Activated CD4-positive, alpha-beta T cell treated with anti-CD3 and anti-CD28 coated beads for 36 hours (primary cell): ENCODE measurements at places on chromosomes 4 and X. TPM values are rescaled to one million over a fixed set of nuclear protein-coding genes. Genes with fewer than 3 reads are reported as not detected.

DNA sequence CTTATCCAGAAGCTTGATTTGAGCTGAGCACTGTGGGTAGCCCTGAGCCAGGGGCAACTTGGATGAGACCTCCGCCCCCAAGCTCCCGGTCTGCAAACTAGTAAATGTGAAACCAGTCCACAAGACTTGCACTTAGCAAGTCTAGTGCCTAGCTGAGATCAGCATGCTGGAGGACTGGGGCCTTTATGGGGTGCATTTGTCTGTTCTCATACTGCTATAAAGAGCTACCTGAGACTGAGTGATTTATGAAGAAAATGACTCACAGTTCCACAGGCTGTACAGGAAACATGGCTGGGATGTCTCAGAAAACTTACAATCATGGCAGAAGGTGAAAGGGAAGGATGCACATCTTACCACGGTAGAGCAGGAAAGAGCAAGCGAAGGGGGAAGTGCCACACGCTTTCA, 42.1 kb upstream of the HOPX start:
- no peaks in the 10 kb centered on the region for H3K36me3 ChIP-seq
- peak; percentile 80 for DNase-seq
- H3K4me3 ChIP-seq: peak overlapping the region; percentile 4
- H3K27ac ChIP-seq: peak overlapping the region; percentile 87
- H3K4me1 ChIP-seq: peaks cover 23% of the 10 kb centered on the region

The COL4A6 gene
- total RNA-seq: not detected

GRCh38 chr4:109406337-109406931, 27.2 kb upstream of the SEC24B start:
- H3K4me1 ChIP-seq: no peaks in the 10 kb centered on the region
- peaks cover 6% of the 10 kb centered on the region for H3K27me3 ChIP-seq
- H3K27ac ChIP-seq: no peak overlapping the region

GRCh38 chrX:1596676-1597344, 5.4 kb downstream of the AKAP17A start:
- H3K27ac ChIP-seq: no peak overlapping the region
- no peak for DNase-seq
- no peak overlapping the region for H3K4me3 ChIP-seq
- no peaks in the 10 kb centered on the region for H3K27me3 ChIP-seq

- H3K4me3 ChIP-seq: no peak overlapping the region
- no peaks in the 10 kb centered on the region for H3K36me3 ChIP-seq
- H3K27me3 ChIP-seq: peaks cover 3% of the 10 kb centered on the region
- H3K27ac ChIP-seq: no peak overlapping the region
- no peaks in the 10 kb centered on the region for H3K4me1 ChIP-seq
These were observed 82.8 kb downstream of the CPZ start for GRCh38 chr4:8675383-8675782.

GRCh38 chr4:149638073-149638472, 177.6 kb downstream of the IQCM start:
- no peak for DNase-seq
- H3K36me3 ChIP-seq: no peaks in the 10 kb centered on the region
- H3K27ac ChIP-seq: no peak overlapping the region
- H3K4me3 ChIP-seq: no peak overlapping the region
- no peaks in the 10 kb centered on the region for H3K4me1 ChIP-seq

DNA sequence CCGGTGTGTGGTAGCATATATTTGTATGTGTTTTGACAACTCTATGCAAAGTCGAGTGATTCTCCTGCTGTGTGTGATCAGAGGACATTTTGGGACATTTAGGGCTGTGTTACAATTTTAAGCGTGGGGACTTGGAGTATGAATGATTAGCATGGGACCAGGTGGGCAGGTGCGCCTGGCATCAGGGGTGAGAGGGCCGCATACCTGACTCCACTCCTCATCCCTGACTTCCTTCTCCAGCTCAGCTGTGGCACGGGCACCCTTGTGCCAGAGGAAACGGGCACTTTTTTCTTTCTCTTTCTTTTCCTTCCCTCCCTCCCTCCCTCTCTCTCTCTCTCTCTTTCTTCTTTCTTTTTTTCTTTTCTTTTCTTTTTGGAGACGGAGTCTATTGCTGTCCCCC, 15.7 kb upstream of the PLCXD1 start:
- no peaks in the 10 kb centered on the region for H3K4me1 ChIP-seq
- DNase-seq: no peak
- H3K36me3 ChIP-seq: no peaks in the 10 kb centered on the region
- H3K27me3 ChIP-seq: no peaks in the 10 kb centered on the region
- H3K4me3 ChIP-seq: no peak overlapping the region

The GUCY1A1 gene
- not detected for total RNA-seq

GRCh38 chr4:89615051-89615450, 221.9 kb downstream of the SNCA start:
- H3K4me3 ChIP-seq: no peak overlapping the region
- H3K27ac ChIP-seq: no peak overlapping the region
- DNase-seq: no peak
- H3K4me1 ChIP-seq: peaks cover 18% of the 10 kb centered on the region
- no peaks in the 10 kb centered on the region for H3K36me3 ChIP-seq
- H3K27me3 ChIP-seq: no peaks in the 10 kb centered on the region

The FGF13 gene
- not detected for total RNA-seq

- no peaks in the 10 kb centered on the region for H3K36me3 ChIP-seq
- no peak overlapping the region for H3K27ac ChIP-seq
- no peaks in the 10 kb centered on the region for H3K4me1 ChIP-seq
- H3K4me3 ChIP-seq: no peak overlapping the region
- no peak for DNase-seq
These were observed 80.2 kb downstream of the CNGA2 start for GRCh38 chrX:151814767-151815166.

The SERTM2 gene
- total RNA-seq: not detected

- no peak overlapping the region for H3K27ac ChIP-seq
- no peak overlapping the region for H3K4me3 ChIP-seq
- no peaks in the 10 kb centered on the region for H3K27me3 ChIP-seq
- H3K4me1 ChIP-seq: no peaks in the 10 kb centered on the region
- H3K36me3 ChIP-seq: no peaks in the 10 kb centered on the region
These were observed 99.8 kb upstream of the RAI2 start for GRCh38 chrX:17960891-17961290.

The IL15 gene
- total RNA-seq: 1.1 TPM

GRCh38 chr4:30756553-30756952, 36.4 kb downstream of the PCDH7 start:
- H3K4me3 ChIP-seq: no peak overlapping the region
- H3K27me3 ChIP-seq: no peaks in the 10 kb centered on the region
- H3K4me1 ChIP-seq: no peaks in the 10 kb centered on the region
- no peak overlapping the region for H3K27ac ChIP-seq
- no peak for DNase-seq

The TMLHE gene
- 13.3 TPM for total RNA-seq

DNA sequence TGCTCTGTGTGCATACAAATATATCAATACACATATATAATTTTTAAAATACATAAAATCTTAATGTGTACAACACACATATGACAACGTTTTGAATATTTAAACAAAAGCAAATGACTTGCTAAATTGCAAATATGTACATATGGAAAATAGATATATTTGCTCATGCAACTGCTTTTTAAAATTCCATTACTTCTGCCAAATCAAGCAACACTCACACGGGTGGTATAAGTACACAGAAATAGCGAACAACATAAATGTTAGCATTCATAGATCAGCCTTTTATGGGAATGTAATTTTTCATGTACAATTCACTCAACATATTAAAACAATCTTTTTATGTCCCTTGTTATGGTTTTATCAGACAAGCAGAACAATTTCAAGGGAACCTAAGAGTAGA, 116.3 kb downstream of the DMD start:
- no peak overlapping the region for H3K4me3 ChIP-seq
- no peaks in the 10 kb centered on the region for H3K4me1 ChIP-seq
- no peak overlapping the region for H3K27ac ChIP-seq
- no peaks in the 10 kb centered on the region for H3K36me3 ChIP-seq
- H3K27me3 ChIP-seq: no peaks in the 10 kb centered on the region
- no peak for DNase-seq

GRCh38 chr4:10877076-10877475, 192.5 kb upstream of the CLNK start:
- no peak overlapping the region for H3K4me3 ChIP-seq
- DNase-seq: no peak
- no peaks in the 10 kb centered on the region for H3K27me3 ChIP-seq
- no peaks in the 10 kb centered on the region for H3K36me3 ChIP-seq
- H3K4me1 ChIP-seq: no peaks in the 10 kb centered on the region

The XG gene
- not detected for total RNA-seq

- H3K36me3 ChIP-seq: no peaks in the 10 kb centered on the region
- no peaks in the 10 kb centered on the region for H3K4me1 ChIP-seq
- no peak overlapping the region for H3K4me3 ChIP-seq
- no peaks in the 10 kb centered on the region for H3K27me3 ChIP-seq
- DNase-seq: no peak
- H3K27ac ChIP-seq: no peak overlapping the region
These were observed 8.1 kb downstream of the TCEAL3 start for GRCh38 chrX:103615781-103616371.

The GASK1B gene
- not detected for total RNA-seq

DNA sequence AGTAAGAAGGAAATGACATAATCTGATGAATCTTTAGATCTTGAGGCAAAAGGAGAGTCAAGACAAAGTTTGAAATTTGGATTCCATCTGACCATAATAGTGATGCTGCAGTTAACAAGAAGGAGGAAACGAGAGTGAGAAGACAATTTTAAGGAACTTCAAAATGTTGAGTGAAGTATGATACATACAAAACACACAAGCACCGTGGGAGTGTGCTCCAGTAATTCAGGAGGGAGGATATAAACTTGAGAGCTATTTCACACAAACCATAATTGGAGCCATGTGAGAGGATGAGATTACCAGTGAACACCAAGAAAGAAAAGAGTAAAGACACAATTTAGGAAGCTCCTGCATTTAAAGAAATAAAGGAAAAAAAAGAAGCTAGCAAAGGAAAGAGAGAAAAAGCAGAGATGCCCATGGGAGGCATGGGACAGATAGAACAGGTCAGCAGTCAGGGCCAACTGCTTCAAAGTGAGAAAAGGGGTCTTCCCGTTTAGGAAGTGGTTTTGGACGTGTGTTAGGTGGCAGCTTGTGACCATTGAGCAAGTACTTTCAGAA, 150.7 kb upstream of the SLC7A11 start:
- H3K27ac ChIP-seq: no peak overlapping the region
- no peaks in the 10 kb centered on the region for H3K27me3 ChIP-seq
- H3K4me3 ChIP-seq: no peak overlapping the region
- H3K36me3 ChIP-seq: no peaks in the 10 kb centered on the region

DNA sequence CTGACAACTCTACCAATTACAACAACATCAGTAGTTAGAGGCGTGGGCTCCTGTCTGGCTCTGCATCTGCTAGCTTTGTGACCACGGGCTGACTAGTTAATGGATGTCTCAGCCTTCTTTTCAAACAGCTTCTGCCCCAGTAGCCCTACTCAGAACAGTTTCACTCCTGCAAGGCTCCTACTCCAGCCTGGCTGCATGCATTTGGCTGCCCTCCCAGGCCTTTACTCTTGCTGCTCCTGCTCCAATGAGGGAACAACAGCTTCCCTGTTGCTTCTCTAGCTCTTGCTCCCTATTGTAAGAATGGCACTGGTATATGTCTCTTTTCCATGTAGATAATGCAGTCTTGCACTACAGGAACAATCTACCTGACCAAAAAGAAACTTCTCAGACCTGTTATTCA, 93.3 kb downstream of the TTC29 start:
- no peak overlapping the region for H3K27ac ChIP-seq
- H3K36me3 ChIP-seq: no peaks in the 10 kb centered on the region
- no peak overlapping the region for H3K4me3 ChIP-seq
- DNase-seq: no peak

GRCh38 chrX:15675490-15675921, 10.9 kb upstream of the CLTRN start:
- H3K4me1 ChIP-seq: peaks cover 29% of the 10 kb centered on the region
- no peak overlapping the region for H3K27ac ChIP-seq
- peaks cover 4% of the 10 kb centered on the region for H3K36me3 ChIP-seq
- H3K4me3 ChIP-seq: no peak overlapping the region
- H3K27me3 ChIP-seq: no peaks in the 10 kb centered on the region

The PAGE4 gene
- not detected for total RNA-seq

DNA sequence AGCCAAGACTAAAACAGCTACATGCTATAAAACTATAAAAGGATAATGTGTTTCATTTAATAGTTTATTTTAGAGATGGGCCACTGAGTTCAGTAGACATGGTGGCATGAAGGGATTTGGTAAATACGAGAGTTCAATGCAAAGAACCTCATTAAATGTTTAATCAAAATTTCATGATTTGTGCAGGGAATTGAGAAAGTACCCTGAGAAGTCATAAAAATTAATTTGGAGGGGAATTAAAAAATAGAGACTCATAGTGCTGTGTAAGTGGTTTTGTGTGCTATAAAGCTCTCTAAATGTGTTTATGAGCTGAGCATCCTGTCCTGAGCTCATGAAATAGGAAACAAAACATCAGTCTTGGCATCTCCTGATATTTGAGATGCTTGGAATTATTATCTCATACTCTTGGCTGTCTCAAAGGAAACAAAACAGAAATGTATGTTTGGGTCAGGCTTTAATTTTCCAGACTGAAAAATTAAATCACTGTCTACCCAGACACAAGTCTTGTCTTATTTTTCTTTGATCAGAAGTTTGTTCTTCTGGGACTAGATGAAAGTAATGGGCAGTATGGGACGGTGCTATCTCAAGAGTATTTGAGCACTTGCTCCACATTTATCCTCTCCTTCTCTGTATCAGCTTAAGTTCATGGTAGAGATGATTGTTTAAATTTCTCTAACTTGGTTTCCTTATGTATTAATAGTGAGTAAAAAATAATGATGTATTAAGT, 38.0 kb upstream of the EMCN start:
- no peak for DNase-seq
- peaks cover 4% of the 10 kb centered on the region for H3K27me3 ChIP-seq
- H3K27ac ChIP-seq: no peak overlapping the region
- H3K36me3 ChIP-seq: no peaks in the 10 kb centered on the region
- H3K4me3 ChIP-seq: no peak overlapping the region

- H3K4me1 ChIP-seq: no peaks in the 10 kb centered on the region
- H3K36me3 ChIP-seq: no peaks in the 10 kb centered on the region
- no peak for DNase-seq
- H3K27me3 ChIP-seq: no peaks in the 10 kb centered on the region
- H3K27ac ChIP-seq: no peak overlapping the region
These were observed 36.7 kb downstream of the LANCL3 start for GRCh38 chrX:37608156-37608555.

GRCh38 chrX:5957506-5957905, 271.2 kb downstream of the NLGN4X start:
- no peak overlapping the region for H3K4me3 ChIP-seq
- H3K27me3 ChIP-seq: no peaks in the 10 kb centered on the region
- DNase-seq: no peak

DNA sequence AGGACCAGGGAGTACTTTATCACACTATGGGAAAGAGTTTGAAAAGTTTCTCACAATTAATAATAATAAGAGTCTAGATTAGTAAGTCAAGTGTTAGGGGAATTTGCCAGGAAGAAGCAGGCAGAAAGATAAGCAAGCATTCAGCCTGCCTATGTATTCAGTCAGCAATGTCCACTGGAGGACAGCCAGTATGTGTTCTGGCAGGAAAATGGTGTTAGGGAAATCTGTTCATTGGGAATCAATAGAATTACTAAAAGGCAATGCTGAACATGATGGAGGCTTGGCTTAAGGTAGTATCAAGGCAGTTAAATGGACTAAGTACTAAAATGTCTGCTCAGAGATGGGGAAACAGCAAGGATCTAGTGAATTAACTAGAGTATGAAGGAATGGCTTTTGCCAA, 221.2 kb downstream of the PPP4R3C start:
- H3K36me3 ChIP-seq: no peaks in the 10 kb centered on the region
- no peak for DNase-seq
- H3K27me3 ChIP-seq: no peaks in the 10 kb centered on the region
- no peak overlapping the region for H3K4me3 ChIP-seq

The PCYT1B gene
- 0.43 TPM for total RNA-seq
